ENCODE measurements at places on chromosomes 4 and X.

GRCh38 chr4:40829586-40829985 is 79.8 kb downstream of the NSUN7 start:
- DNase-seq: no peak

- DNase-seq: no peak
Observed at GRCh38 chr4:14621731-14622463, 380.4 kb upstream of the CPEB2 start.

GRCh38 chr4:144399927-144400326 is 246.0 kb upstream of the HHIP start:
- no peak for DNase-seq

DNA sequence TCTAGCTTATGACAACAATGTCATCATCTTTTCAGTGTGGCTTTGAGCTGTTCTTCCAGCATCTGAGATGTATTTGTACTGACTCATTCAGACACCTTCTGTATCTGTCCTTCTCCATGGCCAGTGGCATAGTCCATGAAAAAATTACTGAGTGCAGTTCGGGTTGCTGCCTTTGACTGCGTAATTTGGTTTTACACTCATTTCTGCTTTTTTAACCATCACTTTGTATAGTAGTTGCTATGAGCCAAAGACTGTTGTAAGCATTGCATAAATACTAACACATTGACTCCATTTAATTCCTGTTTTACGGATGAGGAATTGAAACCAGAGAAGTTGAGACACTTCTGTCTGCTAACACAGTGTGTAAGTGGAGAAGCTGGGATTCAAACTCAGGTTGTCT is 190.7 kb upstream of the MID1 start:
- DNase-seq: no peak

DNA sequence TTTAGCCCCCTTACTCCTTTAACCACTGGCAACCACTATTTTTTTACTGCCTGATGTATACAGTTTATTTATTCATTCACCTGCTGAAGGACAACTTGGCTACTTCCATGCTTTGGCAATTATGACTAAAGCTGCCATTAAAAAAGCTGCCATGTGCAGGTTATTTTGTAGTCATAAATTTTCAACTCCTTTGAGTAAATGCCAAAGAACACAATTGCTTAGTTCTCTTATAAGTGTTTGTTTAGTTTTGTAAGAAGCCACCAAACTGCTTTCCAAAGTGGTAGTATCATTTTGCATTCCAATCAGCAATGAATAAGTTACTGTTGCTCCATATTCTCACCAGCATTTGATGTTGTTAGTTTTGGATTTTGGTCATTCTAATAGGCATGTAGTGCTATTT is 1831.8 kb downstream of the PCDH7 start:
- no peak for DNase-seq

- no peak for DNase-seq
Observed at GRCh38 chr4:39036172-39036571, 4.0 kb upstream of the TMEM156 start.

DNA sequence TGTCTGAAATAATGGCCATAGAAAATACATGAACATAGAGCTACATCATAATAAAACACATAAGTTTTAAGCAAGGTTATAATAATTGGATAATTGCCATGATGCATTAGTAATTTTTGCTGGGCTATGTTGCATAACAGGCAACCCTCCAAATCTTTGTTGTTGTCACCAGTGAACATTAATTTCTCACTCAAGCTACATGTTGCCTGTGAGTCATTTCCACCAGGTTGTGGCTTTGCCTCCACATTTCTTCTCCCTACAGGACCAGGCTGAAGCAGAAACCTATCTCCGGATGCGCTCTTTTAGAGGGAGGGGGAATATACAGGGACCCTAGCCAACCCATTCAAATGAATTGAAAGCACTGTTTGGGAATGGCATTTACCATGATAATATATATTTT is 347.7 kb downstream of the GABRG1 start:
- DNase-seq: no peak

GRCh38 chr4:154433543-154433942 is 58.1 kb downstream of the DCHS2 start:
- no peak for DNase-seq

DNA sequence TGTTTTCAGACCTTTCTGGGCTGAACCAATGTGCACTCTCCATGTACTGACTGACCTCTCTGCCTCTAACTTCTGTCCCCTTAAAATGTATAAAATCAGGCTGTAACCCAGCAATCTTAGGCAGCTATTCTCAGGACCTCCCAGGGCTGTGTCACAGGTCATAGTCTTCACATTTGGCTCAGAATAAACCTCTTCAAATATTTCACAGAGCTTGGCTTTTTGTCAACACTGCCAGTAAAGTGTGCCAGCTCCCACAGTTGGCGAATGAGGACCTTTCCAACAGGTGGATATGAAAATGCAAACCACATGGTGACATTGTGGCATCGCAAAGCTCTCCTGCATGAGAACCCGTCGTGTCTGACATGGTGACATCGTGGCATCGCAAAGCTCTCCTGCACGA is 76.4 kb downstream of the ACOX3 start:
- no peak for DNase-seq

DNA sequence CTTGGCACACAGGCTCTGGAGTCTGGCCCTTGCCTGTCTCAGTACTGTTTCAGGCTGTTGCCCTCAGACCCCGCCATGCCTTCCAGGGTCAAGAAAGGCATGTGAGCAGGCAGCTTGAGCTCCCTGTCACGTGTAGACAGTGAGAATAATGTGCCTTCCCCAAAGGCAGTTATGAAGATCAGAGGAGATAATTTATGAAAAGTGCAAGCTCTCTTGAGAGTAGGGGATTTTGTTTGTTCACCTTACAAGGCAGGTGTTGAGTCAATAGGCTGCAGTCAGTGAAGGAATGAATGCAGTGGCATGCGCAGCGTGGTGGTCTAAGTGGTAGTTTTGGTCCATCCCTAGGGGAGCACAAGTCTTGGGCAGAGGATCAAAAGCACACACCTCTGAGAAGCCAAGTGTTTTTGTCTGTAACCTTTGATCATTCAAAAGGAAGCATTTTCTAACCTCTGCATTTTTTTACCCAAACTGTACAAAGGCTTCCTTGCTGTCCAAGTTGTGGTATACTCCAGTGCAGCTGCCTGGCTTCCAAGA is 14.4 kb downstream of the HADH start:
- no peak for DNase-seq

DNA sequence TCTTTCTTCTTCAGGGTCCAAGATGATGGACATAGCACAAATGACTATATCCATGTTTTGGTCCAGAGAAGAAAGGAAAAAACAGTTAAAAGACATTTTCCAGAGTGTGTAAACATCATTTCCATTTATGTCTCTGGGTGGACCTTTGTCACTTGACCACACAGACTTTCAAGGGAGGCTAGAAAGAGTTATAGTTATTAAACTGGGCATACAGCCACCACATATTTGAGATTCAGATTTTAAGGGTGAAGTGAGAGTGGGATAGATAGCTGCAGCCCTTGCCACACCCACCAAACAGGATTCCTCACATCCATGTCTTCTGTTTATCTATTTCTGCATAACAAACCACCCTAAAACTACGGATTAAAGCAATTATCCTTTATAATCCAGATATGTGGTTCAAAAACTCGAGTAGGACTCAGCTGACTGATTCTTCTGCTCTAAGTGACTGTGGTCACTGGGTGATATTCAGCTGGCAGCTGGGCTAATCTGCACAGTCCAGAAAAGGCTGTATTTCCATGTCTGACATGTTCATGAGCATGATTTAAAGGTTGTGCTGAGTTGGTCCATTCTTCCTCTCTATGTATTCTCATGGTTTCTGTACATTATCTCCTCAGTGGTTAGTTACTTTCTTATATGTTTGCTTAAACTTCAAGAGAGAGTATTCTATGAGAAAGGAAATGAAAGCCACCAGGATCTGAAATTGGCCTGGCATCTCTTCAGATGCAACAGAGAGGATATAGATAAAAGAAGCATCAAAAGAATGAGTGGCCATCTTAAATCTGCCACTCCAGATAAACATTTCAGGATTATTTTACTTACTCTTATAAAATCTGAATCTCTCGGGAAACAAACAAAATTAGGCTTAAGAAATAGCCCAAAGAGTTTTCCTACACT is 459.8 kb upstream of the CTSO start:
- no peak for DNase-seq

- no peak for DNase-seq
Observed at GRCh38 chr4:108685036-108685686, 34.8 kb downstream of the OSTC start.

- DNase-seq: no peak
Observed at GRCh38 chr4:924107-925096, 7.7 kb downstream of the GAK start.

DNA sequence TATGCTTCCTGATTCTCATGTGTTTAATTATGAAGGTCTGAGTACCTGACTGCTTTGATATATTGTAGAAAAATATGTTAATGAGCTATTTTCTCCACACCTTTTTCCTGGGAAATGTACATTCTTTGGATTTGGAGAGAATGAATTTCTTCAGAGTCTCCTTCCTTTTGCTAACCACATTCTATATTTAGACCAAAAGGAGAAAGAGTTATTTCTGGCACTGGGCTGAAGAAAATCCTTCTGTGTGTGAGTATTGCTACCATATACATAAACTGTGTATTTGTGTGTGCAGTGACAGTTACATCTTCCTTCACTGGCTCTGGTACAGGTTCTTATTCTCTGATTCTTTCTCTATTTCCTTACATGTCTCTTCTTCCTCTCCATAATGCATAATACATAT is 44.5 kb upstream of the PGRMC2 start:
- DNase-seq: no peak

DNA sequence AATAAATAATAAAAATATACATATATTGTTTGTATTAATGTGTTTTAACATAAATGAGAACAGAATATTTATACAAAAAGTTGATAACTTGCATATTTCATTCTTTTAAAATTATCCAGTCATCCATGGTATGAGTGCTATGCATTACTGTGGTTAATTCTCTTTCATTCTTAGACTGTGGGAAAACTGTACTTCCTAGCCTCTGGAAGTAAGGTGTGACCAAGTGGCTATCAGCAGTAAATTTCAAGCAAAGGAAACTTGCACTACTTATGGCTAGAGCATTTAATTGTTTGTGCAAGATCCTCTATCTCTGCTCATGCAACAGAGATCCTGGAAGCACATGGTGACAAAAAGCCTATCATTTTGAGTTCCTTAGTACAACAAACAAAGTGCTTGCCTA is 1054.5 kb upstream of the PABPC4L start:
- DNase-seq: no peak

DNA sequence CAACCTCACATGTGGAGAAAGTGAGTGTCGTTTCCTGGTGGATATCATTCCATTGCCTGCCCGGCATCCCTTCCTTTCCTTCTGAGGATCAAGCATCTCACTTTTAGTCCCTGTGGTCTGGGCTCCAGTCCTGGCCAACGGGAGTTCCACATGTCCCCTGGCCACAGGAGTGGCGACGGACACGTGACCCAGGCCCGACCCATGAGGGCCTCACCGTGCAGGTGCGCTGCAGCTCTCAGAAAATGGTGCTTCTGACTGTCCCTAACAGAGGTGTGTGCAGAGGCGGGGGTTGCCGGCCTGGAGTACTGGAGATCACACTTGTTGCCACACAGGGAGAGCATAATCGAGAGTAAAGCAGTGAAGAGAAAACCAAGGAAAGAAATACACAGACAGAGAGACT is 476.9 kb upstream of the FRG1 start:
- no peak for DNase-seq

DNA sequence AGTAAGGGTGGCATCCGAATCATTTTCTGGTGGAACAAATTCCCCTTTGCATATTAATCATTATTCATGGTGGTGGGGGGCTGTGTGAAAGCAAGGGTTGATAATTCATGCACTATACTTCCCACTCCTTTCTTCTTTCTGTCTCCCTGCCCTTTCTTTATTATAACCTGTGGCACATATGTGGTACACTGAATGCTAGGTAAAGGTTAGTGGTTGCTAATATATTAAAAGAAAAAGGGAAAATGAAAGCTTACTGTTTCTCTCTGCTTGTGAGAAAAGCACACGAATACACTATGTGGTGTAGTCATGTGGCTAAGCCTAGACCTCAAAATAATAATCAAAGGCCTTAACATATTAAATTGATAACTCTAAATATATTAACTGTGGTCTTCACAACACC is 178.4 kb upstream of the RPS6KA3 start:
- no peak for DNase-seq

DNA sequence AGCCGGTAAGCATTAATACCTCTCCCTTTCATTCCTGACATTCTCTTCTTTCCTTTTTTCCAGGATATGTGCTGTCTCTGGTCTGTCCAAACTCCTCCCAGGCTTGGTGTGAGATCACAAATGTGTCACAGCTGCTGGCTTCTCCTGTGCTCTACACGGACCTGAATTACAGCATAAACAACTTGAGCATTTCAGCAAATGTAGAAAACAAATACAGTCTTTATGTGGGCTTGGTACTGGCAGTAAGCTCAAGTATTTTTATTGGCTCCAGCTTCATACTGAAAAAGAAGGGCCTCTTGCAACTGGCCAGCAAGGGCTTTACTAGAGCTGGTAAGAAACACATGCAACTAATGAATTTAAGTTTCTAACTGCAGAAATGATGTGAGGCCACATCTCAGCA is 8.4 kb downstream of the NIPAL1 start:
- no peak for DNase-seq

- DNase-seq: no peak
Observed at GRCh38 chrX:18151649-18152048, 69.0 kb downstream of the BEND2 start.

DNA sequence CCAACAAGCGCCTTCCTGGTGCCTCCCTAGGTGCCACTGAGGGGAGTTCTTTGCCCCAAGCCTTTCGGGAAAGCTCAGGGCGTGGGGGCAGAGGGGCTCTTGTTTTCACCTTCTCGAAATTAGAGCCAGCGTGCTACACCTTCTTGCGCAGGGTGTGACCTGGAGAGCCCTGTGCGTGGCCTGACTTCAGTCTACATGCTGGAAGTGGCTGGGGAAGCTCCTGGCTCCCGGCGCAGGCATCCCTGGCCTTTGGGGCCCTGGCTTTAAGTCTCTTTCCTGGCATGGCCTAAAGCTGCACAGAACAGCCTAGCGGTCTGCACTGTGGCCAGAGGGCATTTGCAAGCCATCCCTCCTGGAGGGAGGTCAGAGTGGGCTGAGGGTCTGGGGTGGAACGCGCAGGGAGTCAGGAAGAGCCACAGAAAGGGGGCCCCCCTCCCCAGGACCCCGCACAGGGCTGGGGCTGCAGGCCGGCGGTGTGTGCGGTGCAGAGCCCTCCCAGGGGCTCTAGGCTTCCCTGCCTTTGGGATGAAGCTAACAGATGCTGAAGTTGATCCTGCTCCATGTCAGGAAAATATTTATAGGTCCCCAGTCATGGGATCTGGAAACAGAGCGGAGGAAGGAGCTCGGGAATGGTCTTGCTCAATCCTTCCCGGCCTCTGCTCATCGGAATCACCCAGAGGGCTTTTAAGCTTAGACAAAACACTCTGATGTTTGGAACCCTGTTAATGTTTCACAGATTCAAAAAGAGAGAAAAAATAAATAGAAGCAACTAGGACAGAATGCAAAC is 781 bp upstream of the SPON2 start:
- no peak for DNase-seq

DNA sequence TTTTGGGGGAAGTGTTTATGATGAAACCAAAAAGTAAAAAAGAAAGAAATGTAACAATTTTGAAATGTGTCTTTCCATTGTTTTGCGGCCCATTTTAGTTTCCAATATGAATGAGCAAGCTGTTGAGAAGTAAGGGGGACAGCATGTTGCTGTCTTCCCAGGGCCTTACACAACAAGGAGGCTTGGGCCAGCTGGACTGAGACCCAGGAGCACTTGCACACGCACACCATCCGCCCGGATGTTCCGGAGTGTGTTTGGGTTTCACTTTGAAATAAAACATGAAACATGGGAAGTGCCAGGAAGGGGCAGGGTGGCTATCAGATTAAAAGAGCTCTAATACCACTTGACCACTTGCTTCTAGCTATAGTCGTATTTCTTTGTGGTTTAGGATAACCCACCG is 144.4 kb downstream of the NHS start:
- no peak for DNase-seq
